ENCODE measurements at places on chromosomes 2 and 18.

- DNase-seq: peak; percentile 2
Measured at GRCh38 chr2:61538920-61539520, 864 bp upstream of the XPO1 start.

DNA sequence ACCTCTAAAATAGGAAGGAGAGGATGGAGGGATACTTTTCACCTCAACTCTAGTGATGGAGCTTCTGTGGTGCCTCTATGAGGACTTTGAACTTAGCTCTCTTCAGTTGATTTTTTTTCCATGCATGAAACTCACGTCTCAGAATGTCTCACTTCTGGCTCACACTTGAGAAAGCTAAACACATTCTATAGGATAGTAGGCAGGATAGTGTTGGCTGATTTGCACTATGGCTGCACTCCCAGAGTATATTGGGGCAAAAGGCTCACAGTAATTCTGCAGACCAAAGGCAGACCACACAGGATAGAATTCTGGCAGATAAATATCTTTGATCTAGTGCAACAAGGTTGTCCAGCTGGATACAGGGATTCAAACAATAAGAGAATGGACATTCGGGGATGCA lies 1093.5 kb downstream of the LRP1B start:
- no peak for DNase-seq

- DNase-seq: no peak
Measured at GRCh38 chr2:162182395-162182794, 30.3 kb upstream of the GCG start.

DNA sequence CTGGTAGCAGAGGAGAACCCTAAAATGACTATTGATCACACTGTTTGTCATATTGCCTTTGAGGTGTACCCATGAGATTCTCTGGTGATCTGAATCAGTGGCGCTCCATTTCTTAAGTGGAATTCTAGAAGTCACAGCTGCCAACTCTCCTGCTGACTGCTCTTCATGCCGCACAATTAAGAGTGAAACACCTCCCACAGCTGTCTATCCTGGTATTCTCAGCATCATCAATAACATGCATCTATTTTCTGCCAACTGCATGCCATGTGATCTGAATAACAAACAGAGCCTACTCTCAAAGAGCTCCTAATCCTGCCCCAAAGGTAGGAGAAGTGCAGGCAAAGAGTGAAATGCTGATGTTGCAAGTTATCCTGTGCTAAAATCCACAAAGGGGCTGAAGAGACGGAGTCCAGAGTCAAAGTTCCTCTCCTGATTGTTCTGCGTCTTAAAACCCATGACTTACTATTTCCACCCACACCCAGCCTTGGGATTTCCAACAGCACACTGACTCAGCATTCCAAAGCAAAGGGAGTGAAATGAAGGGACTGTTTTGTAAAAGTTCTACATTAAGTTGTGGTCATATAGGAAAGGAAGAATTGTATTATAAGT lies 13.7 kb upstream of the DAPL1 start:
- no peak for DNase-seq

GRCh38 chr18:25279133-25279532 lies 72.8 kb downstream of the ZNF521 start:
- DNase-seq: no peak

DNA sequence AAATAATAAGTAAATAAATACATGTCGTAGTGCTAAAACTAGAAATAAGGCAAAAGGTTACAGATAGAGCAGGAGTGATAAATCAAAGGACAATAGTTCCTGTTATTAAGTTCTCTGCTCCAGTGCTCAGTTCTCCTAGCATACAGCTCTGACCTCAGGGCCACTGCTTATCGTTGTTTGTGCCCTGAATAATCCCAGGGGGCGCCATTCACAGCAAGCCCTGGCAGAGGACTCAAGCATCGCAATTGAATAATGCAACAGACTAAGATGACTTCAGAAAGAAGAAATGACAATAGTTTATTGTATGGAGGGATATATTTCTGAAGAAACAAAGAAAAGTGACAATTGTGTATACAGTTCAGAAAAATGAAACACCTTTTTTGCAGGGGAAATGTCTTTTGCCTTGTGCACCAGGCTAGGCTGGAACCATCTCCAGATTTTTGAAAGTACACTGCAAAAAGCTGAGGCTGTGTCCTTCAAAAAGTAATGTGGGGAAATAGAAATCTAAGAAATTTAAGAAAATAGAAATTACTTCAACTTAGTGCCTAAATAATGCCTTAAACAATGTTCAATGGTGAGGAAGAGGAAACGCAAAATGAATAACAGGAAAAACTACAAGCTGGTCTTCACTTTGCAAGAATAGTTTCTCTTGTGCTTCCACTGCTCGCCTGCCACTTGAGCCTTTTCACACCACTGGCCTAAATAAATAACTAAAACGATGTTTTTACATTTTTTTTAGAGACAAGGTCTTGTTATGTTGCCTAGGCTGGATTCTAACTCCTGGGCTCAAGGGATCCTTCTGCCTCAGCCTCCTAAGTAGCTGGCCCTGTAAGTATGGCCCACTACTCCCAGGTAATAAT lies 19.0 kb upstream of the CCNYL1 start:
- DNase-seq: peak; percentile 17

- no peak for DNase-seq
Measured at GRCh38 chr2:4420032-4420431, 716.7 kb downstream of the DCDC2C start.

DNA sequence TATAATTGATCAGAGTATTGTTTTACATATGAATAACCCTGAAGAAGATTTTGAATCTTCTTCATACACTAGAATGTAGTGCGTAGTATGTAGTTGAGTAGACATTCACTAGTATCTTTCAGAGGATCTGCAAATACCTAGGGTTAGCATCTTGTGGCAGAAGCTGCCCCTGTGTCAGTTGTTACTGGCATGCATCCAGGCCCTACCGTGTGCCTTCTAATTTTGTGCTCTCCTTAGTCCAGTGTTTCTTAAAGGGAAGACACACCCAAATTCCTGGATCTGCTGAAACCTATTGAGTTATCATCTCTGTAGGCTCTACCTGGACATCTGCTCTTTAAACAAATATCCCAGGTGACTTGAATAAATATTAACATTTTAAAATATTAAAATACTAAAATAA lies 99.7 kb upstream of the SERTAD2 start:
- no peak for DNase-seq

DNA sequence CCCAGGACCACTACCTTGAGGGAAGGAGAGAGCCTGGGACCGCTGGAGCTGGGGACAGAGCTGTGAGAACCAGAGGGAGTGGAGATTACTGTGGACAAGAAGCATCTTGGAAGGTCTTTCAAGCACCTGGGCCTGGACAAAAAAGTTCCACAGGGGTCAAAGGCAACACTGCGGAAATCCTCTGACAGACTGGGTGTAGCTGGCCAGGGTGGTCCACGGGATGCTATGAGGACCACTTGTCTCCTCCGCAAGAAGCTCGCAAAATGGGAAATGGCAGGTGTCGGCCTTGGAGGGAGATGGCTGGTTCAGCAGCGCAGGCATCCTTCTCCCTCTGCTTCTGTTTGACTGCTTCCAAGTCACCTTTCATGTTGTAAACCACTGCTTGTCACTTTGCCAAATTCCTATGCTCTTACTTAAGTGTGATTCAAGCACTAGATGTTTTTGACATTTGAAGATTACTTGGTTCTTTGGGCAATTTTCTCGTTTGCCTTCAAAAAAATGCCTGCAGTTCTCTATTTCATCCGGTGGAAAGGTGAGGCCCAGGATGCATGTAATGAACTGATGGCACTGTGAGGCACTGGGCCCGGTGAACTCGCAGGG lies 27.7 kb downstream of the KLHL29 start:
- no peak for DNase-seq

DNA sequence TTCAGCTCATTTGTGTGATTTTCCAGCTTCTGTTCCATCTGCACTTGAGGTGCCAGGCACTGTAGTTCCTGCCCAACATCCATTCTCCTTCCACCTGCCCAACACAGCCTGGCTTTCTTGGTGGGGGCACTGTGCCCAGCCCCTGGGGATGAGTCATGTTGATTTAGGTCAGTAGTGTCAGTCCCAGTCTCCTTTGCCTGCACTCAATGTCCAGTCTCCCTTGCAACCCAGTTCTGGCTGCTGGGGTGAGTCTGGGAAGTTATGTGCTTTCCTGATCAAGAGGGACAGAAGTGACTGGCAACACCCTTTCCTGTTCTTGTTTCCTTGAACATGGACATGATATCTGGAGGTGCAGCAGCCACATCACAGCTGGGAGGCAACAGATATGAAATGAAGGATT lies 1.5 kb upstream of the ASB18 start:
- no peak for DNase-seq

DNA sequence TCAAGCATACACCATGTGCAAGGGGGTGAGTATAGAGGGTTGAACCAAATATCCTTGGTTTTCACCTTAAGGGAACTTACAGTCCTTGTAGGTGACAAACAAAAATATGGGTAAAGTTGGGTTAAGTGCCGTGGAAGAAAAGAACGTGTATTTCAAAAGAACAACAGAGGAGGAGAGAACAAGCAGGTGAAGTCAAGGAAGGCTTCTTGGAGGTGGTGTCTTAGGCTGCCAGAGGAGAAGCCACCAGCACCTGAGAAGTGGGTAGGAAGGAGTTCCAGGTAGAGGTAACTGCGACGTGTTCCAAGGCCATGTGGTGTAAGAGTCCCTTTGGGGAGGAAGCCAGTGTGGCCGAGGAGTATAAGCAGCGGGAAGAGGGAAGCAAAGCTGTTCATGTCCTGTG lies 27.2 kb downstream of the CABLES1 start:
- no peak for DNase-seq

DNA sequence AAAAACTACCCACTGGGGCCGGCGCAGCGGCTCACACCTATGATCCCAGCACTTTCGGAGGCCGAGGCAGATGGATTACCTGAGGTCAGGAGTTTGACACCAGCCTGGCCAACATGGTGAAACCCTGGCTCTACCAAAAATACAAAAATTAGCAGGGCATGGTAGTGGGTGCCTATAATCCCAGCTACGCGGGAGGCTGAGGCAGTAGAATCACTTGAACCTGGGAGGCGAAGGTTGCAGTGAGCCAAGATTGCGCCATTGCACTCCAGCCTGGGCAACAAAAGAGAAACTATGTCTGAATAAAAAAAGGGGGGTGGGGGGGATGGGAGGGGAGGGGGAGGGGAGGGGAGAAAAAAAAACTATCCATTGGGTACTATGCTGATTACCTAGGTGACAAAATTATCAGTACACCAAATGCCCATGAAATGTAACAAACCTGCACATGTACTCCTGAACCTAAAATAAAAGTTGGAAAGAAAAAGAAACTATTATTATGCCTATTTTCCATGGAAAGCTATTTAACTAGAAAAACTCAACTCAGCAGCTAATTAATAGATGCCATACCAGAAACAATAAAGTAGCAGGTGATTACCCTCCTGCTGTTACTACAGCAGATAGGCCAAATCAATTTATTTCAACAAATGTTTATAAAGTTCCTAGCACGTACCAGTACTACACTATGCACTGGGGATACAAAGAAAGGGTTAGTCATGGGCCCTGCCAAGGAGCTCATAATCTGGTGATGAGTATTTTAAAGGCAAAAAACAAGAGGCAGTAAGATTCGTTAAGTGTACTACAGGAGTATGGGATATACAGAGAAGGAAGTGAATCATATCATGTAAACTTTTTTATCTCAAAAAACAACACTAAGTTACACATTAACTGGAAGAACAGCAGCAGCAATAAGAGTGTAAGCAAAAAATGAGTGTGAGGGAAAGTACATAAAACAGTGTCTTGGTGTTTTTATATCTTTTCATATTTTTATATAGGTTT lies 112.8 kb upstream of the SLC39A10 start:
- no peak for DNase-seq

DNA sequence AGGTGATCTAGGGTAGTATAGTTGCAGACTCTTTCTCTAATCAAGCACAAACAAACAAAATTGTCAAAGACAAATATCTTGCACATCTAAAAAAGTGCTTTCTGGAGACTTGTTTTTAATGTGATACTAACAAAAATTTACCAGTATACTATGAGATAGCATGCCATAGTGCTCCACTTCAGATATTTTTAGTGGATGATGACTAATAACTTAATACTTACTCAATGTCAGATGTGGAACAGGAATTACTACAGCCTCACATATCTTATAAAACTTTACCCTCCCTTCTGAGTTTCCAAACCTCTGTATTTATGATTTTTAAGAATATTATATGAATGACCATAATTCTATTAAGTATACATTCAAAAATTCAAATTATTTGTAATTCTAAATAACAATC lies 1162.0 kb upstream of the SLC39A10 start:
- no peak for DNase-seq

DNA sequence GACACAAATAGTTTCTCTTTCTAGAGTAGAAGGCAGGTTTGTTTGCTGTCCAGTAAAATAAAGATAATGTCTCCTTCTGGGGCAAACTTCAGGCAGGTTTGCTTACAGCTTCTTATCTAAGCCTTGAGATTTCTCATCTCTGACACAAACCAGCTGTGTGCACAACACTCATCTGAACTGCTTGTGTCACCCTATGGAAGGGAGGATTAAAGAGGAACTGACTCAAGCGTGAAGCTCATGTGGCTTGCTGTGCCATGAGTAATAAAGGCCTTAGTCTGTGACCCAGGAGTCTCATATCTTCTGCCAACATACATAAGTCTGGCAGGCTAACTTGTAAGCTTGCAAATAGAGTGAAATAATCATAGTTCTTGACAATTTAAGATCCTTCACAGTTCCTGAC lies 24.2 kb upstream of the CPO start:
- no peak for DNase-seq

DNA sequence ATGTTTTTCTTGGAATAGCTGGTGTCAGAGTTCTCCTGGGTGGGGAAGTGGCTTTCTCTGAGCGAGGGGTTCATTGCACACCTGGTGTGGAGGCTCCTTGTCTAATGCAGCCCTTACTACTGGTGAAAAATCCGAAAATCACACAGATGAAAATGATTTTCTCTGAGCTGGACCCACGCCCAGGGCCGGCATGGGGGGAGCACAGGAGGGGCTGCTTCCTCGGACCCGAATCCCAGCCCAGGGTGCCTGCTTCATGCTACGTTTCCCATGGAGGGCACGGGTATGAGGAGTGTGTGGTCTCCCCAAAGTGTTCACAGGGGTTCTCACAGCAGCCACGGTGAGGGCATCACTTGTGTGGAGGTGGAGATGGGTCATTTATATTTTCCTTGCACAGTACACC lies 288.0 kb upstream of the HDAC4 start:
- DNase-seq: no peak

DNA sequence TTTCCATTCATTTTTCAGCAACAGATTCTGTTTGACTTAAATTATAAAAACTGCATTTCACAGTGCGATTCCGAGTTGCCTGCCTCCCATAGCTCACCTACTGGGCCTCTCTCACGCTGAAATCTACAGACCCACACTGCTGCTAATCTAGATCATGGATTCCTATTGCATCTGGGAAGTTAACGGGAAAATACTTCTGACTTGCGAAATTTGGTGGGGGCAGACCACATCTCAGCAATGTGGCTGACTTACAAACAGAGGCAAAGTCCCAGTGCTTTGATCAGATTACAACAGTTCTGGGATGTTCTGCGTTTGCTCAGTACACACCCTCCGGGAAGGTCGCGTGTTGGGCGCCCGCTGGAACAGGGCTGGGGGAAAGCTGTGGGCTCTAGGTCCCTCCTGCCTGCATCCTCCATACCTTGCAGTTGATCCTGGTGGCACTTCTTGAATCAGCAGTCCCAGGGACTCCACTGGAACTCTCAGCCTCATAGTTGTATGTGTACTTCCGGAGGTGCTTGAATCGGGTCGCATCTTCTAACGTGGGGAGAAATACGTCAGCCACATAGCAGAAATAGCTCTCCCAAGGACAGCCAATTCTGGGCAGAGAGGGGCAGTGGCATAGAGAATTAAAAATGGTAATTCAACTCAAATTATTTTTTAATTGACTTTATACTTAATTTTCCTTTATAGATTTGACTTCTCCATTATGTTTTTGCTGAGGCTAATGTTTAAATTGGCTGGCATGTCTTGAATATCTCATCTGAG lies 1.7 kb downstream of the APOB start:
- DNase-seq: no peak

GRCh38 chr18:30709595-30709994 lies 332.9 kb downstream of the DSC3 start:
- DNase-seq: no peak

Data from activated CD8-positive, alpha-beta memory T cell treated with anti-CD3 and anti-CD28 coated beads for 1 hour (primary cell).